ENCODE measurements at places on chromosomes 6 and 20.

DNA sequence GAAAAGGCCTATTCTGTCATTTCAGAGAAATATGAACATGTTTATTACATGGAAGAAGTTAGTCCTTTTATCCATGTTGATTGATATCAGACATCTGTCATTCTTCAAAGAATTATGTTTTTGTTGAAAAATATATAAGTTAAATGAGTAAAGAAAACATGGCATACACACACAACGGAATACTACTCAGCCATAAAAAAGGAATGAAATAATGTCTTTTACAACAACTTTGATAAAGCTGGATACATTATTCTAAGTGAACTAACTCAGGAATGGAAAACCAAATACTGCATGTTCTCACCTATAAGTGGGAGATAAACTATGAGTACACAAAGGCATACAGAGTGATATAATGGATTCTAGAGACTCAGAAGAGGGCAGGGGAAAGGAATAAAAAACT is 9.3 kb downstream of the FKBP5 start:
- DNase-seq: no peak

GRCh38 chr6:32133786-32134185 is 3.7 kb upstream of the FKBPL start:
- no peak for DNase-seq

DNA sequence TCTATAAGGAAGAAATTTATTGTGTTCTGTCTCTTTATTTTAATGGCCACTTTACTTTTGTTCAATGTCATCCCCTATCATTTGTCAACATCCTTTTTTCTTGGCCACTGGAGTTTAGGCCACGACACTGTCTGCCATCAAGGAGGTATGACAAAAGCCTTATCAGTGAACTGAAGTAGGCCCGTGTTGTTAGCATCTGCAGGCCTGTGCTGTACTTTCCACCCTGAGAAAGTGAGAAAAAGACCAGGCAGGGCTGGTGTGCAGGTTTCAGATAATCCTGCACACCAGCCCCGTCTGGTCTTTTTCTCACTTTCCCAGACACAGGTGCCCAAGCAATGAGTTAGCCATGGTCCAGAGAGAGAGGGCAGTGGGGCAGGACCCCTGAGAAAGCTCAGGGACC is 57.6 kb downstream of the GOPC start:
- no peak for DNase-seq

DNA sequence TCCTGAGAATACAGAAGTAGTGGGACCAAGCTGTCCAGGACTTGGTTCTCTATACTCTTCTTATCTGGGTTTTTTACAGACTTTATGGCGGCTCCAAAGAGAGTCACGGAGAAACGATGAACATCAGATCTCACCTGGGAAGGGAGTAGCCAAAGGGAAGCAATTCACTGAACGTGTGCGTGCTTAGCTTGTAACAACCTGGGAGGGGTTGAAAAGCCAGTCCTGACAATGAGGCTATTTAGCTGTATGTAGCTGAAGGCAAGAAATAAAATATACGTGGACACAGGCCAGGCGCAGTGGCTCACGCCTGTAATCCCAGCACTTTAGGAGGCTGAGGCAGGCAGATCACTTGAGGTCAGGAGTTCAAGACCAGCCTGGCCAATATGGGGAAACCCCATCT is 18.2 kb upstream of the RBL1 start:
- no peak for DNase-seq

DNA sequence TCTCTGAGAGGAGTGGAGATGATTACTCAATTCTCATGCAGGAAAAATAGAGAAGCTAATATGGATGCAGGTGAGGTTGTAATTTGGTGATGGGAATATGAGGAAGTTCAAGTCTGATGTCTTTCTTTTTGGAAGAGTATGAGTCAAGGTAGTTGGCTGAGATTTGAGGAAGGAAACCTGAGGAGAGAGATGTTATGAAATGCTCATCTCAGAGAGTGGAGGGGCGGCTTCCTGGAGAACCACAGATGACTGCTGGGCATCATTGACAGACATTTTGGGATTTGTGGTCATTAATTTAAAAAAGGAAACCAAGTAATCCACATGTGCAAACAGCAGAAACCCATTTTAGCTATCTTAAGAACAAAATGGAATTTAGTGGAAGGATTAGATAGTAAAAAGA is 72.5 kb upstream of the UST start:
- DNase-seq: no peak

GRCh38 chr6:18330548-18331081 is 56.5 kb upstream of the RNF144B start:
- no peak for DNase-seq

DNA sequence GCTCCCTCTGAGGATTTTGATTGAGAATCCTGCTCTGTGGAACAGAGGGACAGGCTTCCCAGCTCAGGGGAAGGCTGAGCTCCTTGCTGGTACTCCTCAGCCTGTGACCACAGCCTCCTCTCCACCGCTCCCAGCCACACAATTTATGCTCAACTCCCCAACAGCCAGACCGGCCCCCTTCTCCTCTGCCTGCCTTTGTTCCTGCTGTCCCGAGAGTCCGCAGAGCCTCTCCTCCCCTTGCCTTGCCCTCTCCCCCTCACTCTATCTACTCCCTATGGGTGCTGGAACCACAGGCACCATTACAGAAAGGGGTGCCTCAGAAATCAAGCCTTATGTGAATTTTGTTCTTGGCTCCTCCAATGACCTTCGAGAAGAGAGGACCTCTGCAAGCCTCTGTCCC is 15.9 kb downstream of the MAP1LC3A start:
- no peak for DNase-seq

GRCh38 chr20:56171087-56172012 is 77.2 kb upstream of the MC3R start:
- DNase-seq: peak; percentile 10

DNA sequence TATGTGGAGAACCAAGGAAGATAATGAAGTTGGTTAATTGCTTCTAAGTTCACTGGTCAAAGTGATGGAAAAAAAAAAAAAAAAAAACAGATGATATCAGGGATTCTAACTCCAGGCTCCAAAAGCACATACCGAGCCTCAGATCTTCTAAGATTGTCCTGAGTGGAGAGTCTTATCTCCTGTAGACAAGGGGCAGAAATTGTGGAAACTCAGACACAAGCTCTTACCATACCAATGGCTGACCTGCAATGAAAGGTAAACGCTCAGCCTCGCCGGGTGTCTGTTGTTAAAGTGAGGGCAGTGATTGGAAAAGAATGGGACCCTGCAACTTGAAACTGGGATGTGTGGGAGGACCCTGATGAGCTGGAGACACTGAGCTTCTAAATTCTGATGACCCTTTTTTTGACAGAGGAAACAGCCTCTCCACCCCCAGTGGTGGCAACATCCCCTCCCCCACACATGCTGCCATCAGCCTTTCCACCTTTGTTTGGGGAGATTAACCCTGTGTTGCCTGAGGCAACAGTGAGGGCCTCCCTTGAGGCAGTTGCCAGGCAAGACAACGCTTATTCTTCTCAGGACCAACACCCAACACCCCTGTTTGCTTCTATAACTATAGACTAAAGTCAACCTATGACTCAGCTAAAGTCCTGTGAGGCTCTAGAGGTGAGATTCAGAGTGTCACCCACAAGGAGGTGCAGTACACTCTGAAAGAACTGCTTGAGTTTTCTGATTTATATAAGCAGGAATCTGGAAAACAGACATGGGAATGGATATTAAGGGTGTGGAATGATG is 154.0 kb downstream of the THBS2 start:
- DNase-seq: no peak

- DNase-seq: no peak
Observed at GRCh38 chr6:127192911-127193541, 73.6 kb upstream of the RNF146 start.

- DNase-seq: no peak
Observed at GRCh38 chr20:34374209-34374760, 11.2 kb downstream of the ITCH start.

DNA sequence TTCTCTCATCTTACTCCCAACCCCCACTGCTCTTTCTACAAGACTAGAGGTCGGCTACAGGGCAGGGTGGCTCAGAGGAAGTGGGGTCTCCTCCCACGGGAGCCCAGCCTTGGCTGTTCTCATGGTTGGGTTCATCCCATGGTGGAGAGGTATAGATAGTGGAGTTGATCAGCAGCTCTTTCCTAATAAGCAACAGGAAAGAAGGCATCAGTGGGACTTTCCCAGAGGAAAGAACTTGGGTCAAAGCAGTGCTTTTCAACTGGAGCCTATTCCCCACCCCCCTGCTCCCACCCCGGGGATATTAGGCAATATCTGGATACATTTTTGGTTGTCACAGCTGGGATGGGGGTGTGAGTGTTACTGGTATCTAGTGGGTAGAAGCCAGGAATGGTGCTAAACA is 200.9 kb downstream of the NFATC2 start:
- no peak for DNase-seq
